ENCODE measurements at places on chromosomes 7 and 10. TPM values are rescaled to one million over a fixed set of nuclear protein-coding genes. Genes with fewer than 3 reads are reported as not detected.

RBP3 gene
- total RNA-seq, result not detected

KCND2 gene
- total RNA-seq, result 2.1 TPM

VWDE gene
- total RNA-seq, result 15.1 TPM

DNA sequence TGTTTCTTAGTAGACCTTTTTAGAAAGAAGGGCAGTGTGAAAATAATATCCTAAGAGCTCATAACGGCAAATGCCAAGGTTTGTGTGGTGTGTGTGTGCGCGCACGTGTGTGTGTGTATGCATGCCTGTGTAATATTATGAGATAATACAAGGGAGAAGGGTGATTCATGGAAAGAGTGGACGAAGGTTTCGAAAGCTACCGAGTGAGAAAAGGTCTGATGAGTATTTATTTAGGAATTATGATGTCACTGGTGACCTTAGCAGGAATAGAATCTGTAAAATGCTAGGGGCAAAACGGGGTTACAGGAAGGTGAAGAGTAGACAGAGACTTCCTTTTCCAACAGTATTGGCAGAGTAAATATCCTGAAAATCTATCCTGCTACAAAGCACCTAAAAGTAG, 107.3 kb downstream of the AHR start:
- no peak overlapping the region for H3K4me3 ChIP-seq
- no peaks in the 10 kb centered on the region for H3K36me3 ChIP-seq
- H3K4me1 ChIP-seq, result peaks cover 15% of the 10 kb centered on the region

DNA sequence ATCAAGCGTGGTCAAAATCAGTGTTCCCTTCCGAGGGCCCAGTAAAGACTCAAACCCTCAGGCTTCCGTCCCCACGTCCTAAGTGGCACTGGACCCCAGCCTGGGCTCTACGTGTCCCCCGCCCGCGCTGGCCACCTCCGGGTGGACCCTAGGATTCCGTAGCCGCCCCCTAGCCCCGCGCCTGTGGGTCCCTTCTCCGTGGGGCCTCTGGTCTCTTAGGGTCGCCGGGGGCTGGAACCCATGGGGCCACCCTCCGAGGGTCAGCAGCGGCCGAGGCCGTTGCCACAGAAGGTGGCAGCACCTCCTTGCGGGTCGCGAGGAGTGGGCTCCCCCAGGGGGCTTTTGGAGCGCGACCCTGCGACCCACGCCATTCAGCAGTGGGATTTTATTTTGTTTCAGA, 170.5 kb upstream of the EEPD1 start:
- no peak overlapping the region for H3K4me3 ChIP-seq
- no peaks in the 10 kb centered on the region for H3K27me3 ChIP-seq
- no peaks in the 10 kb centered on the region for H3K36me3 ChIP-seq
- no peak for DNase-seq

GRCh38 chr7:94823947-94824346, 83.4 kb upstream of the PPP1R9A start:
- no peak overlapping the region for H3K4me3 ChIP-seq
- no peaks in the 10 kb centered on the region for H3K4me1 ChIP-seq
- no peak overlapping the region for H3K27ac ChIP-seq
- no peak for DNase-seq

- H3K36me3 ChIP-seq, result no peaks in the 10 kb centered on the region
- DNase-seq, result no peak
- H3K27me3 ChIP-seq, result no peaks in the 10 kb centered on the region
These were observed 3.6 kb upstream of the TMEM196 start for GRCh38 chr7:19776981-19777380.

AKR1C8 gene
- not detected for total RNA-seq

- H3K4me1 ChIP-seq, result peaks cover 7% of the 10 kb centered on the region
- DNase-seq, result no peak
- H3K27ac ChIP-seq, result no peak overlapping the region
- H3K27me3 ChIP-seq, result no peaks in the 10 kb centered on the region
- H3K36me3 ChIP-seq, result no peaks in the 10 kb centered on the region
- H3K4me3 ChIP-seq, result no peak overlapping the region
These were observed 91.1 kb downstream of the CREB5 start for GRCh38 chr7:28503396-28503795.

- no peak for DNase-seq
- H3K27me3 ChIP-seq, result no peaks in the 10 kb centered on the region
- H3K4me1 ChIP-seq, result no peaks in the 10 kb centered on the region
- no peak overlapping the region for H3K27ac ChIP-seq
- no peaks in the 10 kb centered on the region for H3K36me3 ChIP-seq
These were observed 35.5 kb upstream of the CC2D2B start for GRCh38 chr10:95872158-95872711.

SORBS1 gene
- 21.5 TPM for total RNA-seq

Measured in thyroid gland (tissue), 4 donors.